ENCODE measurements at places on chromosomes 2 and 18.

- H3K4me3 ChIP-seq: no peak overlapping the region
- H3K27ac ChIP-seq: no peak overlapping the region
- DNase-seq: no peak
- H3K4me1 ChIP-seq: peaks cover 29% of the 10 kb centered on the region
- H3K27me3 ChIP-seq: peaks cover 49% of the 10 kb centered on the region
Observed at GRCh38 chr2:15941871-15942710, 1.7 kb downstream of the MYCN start.

DNA sequence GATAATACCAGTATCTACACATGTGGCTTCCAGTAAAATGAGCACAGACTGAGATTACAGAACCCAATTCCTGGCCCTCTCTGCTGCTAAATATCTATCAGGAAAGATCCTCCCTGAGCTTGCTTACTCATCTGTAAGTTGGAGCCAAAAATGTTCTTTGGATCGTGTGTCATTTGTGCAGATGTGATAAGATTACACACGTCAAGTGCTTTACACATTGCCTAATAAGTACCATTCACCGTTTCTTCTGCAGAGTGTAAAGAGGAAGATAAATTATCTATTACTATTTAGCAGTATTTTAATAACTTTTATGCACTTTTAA is 23.2 kb upstream of the SLC20A1 start:
- H3K27me3 ChIP-seq: no peaks in the 10 kb centered on the region
- H3K4me1 ChIP-seq: peaks cover 41% of the 10 kb centered on the region
- H3K36me3 ChIP-seq: no peaks in the 10 kb centered on the region

DNA sequence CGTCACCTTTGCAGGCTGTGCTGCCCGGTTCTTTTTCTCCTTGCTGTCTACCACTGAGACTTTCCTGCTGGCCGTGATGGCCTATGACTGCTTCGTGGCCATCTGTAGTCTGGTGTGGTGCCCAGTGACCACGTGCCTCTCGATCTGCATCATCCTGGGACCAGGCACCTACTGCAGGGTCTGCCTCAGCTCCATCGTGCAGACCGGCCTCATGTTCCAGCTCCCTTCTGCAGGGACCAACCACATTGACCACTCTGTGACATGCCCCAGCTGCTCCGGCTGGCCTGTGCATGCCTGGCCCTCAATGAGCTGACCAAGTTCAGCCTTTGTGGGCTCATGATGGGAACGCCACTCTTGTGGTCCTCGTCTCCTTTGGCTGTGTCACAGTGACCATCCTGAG is 26.7 kb downstream of the COPS9 start:
- no peak overlapping the region for H3K27ac ChIP-seq
- no peaks in the 10 kb centered on the region for H3K4me1 ChIP-seq
- H3K27me3 ChIP-seq: peaks cover 7% of the 10 kb centered on the region
- no peak for DNase-seq

DNA sequence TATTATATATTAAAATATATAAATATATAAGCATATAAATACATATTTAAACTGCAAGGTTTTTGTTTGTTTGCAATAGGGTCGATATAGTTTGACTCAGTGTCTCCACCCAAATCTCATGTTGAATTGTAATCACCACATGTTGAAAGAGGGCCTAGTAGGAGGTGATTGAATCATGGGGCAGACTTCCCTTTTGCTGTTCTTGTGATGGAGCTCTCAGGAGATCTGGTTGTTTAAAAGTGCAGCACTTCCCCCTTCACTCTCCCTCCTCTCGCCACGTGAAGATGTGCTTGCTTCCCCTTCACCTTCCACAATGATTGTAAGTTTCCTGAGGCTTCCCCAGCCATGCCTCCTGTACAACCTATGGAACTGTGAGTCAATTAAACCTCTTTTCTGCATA is 2137.3 kb upstream of the CELF4 start:
- H3K27me3 ChIP-seq: no peaks in the 10 kb centered on the region
- no peak overlapping the region for H3K4me3 ChIP-seq
- H3K27ac ChIP-seq: no peak overlapping the region
- no peak for DNase-seq
- no peaks in the 10 kb centered on the region for H3K36me3 ChIP-seq
- H3K4me1 ChIP-seq: no peaks in the 10 kb centered on the region

DNA sequence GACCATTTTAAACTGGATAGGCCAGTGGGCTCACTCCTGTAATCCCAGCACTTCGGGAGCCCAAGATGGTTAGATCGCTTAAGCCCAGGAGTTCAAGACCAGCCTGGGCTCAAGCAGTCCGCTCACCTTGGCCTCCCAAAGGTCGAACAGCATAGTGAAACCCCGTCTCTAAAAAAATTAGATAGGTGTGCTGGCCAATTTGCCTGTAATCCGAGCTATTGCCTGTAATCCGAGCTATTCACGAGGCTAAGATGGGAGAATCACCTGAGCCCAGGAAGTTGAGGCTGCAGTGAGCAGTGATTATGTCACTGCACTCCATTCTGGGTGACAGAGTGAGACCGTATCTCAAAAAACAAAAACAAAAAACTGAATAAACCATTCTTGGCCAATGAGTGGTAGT is 52.6 kb upstream of the EMILIN2 start:
- H3K36me3 ChIP-seq: peaks cover 61% of the 10 kb centered on the region
- no peak overlapping the region for H3K27ac ChIP-seq
- H3K4me3 ChIP-seq: no peak overlapping the region
- H3K27me3 ChIP-seq: no peaks in the 10 kb centered on the region
- DNase-seq: no peak
- no peaks in the 10 kb centered on the region for H3K4me1 ChIP-seq

GRCh38 chr2:223260681-223261080 is 208.7 kb downstream of the KCNE4 start:
- no peaks in the 10 kb centered on the region for H3K36me3 ChIP-seq
- no peak overlapping the region for H3K27ac ChIP-seq
- no peaks in the 10 kb centered on the region for H3K27me3 ChIP-seq

DNA sequence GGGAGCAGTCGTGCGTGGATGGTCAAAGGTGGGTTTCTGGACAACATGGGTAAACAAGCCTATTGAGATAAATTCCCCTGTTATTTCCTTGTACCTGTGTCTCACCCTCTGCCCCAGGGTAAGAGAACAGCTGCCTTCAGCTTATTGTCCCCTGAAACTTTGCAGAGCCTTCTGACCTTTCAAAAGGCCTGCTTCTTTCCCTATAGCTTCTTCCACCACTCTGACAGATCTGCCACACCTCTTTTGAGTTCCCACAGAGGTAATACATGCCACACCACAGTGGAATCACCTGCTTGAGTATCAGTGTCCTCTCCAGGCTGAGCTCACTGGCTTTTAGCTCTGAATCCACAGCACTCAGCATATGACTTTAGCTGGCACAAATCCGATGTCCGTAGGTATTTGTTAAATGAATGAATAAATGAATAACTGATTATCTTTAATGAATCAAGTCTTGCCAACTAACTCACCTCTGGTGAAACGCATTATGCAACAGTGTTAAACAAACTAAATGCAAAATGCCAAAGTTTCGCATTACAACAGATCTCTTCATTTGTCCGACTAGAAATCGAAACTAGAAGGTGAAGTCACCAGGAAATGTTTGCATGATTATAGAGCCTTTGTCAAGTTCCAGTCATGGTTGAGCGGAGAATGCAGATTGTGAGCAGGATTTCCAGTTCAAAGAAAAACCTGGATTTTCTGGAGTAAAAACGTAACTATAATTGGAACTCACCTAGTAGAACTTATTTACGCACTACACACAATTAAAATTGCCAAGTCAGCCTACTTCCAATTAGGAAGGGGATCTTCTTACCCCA is 16.4 kb downstream of the DYNAP start:
- H3K4me1 ChIP-seq: no peaks in the 10 kb centered on the region
- H3K36me3 ChIP-seq: no peaks in the 10 kb centered on the region
- no peak overlapping the region for H3K4me3 ChIP-seq
- no peak for DNase-seq

DNA sequence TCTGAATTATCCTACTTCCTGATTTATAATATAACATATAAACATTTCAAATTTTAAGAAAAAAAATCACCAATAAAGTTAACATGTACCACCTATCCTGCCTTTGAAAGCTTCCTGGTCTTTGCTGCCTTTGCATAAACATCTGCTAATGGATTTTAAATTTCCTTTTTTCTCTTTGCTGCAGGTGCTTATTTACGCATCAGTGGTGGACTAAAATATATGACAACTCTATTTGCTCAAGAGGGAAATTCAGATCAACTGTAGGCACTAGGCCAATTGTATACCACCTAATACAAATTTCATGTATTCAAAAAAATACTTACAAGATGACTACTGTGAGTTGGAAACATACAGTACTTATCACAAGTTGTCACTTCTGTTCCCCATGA is 57.2 kb downstream of the RAD51AP2 start:
- no peak overlapping the region for H3K4me3 ChIP-seq
- H3K27me3 ChIP-seq: no peaks in the 10 kb centered on the region
- H3K27ac ChIP-seq: no peak overlapping the region
- no peaks in the 10 kb centered on the region for H3K4me1 ChIP-seq
- H3K36me3 ChIP-seq: no peaks in the 10 kb centered on the region

GRCh38 chr2:147501968-147502367 is 342.9 kb upstream of the ACVR2A start:
- H3K27ac ChIP-seq: no peak overlapping the region
- H3K36me3 ChIP-seq: peaks cover 36% of the 10 kb centered on the region
- DNase-seq: no peak
- H3K4me3 ChIP-seq: no peak overlapping the region

DNA sequence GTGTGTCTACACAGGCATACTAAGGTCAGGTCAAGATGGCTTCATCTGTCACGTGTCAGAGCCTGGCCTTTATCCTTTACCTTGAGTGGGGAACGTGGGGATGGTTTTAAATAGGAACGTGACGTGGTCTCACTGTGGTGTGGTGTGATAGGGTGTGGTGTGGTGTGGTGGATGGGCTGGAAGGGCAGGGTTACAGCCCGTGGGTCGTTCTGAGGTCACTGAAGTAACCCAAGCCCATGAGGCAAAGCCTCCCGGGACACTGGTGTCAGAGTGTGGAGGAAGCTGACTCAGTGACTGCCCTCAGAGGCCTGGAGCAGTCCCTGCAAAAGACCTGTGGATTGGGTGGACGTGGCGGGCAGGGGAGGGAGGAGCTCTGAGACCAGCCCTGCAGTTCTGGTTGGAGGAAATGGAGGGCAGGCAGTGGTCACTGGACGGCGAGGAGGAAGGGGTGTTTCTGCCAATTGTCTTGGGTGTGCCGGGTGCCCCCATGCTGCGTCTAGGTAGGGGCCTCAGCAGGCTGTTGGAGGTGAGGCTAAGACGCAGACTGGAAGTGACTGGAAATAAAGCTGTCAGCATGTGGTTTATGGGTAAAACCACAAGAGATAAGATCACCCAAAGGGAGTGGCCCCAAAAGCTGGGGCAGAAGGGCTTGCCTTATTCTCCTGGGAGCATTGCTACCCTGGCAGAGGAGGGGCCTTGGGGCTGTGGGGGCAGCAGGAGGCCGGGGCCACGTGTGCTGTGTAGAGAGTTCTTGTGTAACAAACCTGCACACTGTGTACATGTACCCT is 84.8 kb downstream of the SH3RF3 start:
- no peaks in the 10 kb centered on the region for H3K36me3 ChIP-seq
- H3K27ac ChIP-seq: peak overlapping the region; percentile 57
- peak; percentile 86 for DNase-seq
- peaks cover 56% of the 10 kb centered on the region for H3K4me1 ChIP-seq
- H3K27me3 ChIP-seq: peaks cover 68% of the 10 kb centered on the region

GRCh38 chr18:8455661-8456614 is 153.3 kb upstream of the RAB12 start:
- no peaks in the 10 kb centered on the region for H3K4me1 ChIP-seq
- H3K27ac ChIP-seq: no peak overlapping the region
- no peaks in the 10 kb centered on the region for H3K27me3 ChIP-seq
- H3K4me3 ChIP-seq: no peak overlapping the region
- no peaks in the 10 kb centered on the region for H3K36me3 ChIP-seq
- no peak for DNase-seq

- H3K4me1 ChIP-seq: no peaks in the 10 kb centered on the region
- H3K36me3 ChIP-seq: no peaks in the 10 kb centered on the region
- no peak overlapping the region for H3K27ac ChIP-seq
- no peak overlapping the region for H3K4me3 ChIP-seq
- H3K27me3 ChIP-seq: no peaks in the 10 kb centered on the region
Observed at GRCh38 chr2:209913786-209914345, 88.6 kb upstream of the RPE start.

Data from activated CD8-positive, alpha-beta T cell treated with anti-CD3 and anti-CD28 coated beads, Interleukin-2, amount 10 ng/mL, durations not matched to agents 7 days and 5 days (primary cell).